ENCODE measurements at places on chromosomes 7 and 10.

- no peak for DNase-seq
Observed at GRCh38 chr10:69614130-69614529, 15.9 kb upstream of the FAM241B start.

DNA sequence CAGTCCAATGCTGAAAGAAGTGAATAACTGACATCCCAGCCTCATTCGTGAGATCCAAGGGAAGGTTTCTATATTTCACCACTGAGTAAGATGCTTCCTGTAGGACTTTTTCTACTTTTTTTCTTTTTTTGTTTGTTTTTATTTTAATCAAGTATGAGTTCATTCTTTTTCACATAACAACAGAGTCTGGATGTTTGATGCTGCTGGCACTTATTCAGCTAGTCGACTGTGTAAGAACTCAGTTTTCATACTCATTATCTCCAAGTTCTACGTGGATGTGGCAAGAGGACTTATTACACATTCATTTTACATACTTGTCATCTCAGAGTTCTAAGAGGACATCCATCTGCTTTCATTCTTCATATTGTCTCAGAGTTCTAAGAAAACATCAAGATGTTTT lies 86.9 kb downstream of the CPXM2 start:
- DNase-seq, result no peak

DNA sequence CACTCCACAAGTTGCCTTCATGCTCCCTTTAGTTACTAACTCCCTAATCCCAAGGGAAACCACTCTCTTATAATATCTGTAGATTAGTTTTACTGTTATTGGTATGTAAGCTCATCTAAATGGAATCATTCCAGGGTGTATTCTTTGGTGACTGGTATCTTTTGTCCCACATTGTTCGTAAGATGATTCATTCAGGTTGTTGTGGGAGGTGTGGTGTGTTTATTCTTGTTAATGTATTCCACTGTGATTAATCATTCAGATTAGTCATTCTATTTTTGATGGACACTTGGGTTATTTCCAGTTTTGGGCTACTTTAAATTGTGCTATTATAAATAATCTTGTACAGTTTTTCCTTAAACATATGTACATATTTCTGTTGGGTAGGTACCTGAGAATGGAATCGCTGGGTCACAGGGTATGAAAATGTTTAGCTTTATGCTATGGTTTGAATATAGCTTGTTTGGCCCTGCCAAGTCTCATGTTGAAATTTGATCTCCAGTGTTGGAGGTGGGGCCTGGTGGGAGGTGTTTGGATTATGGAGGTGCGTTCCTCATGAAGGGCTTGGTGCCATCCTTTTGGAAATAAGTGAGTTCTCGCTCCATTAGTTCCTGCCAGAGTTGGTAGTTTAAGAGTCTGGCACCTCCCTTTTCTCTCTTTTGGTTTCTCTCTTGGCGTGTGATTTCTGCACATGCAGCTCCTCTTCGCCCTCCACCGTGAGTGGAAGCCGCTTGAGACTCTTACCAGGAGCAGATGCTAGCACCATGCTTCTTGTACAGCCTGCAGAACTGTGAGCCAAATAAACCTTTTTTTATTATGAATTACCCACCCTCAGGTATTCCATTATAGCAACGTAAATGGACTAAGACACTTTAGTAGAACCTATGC lies 13.8 kb downstream of the BTRC start:
- DNase-seq, result no peak

DNA sequence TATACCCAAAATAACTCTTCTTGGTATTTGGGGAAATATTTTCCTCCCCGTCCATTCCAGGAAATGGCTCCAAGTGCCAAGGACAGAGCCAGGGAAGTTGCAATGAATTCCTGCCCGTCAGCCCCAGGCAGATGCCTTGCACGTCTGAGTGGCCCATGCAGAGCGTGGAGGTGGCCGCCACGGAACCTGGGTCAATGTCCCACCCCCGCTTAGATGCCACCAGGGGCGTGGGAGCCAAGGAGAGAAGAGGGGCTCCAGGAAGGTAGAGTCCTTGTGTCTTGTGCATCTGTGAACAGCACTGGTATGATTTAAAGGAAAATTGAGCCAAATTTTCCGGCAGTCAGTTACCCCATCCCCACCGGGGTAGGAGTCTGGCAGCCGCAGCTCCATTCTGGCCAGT lies 1.6 kb downstream of the LEP start:
- no peak for DNase-seq

GRCh38 chr10:6619660-6620059 lies 39.6 kb upstream of the PRKCQ start:
- no peak for DNase-seq
